Activated naive CD4-positive, alpha-beta T cell treated with anti-CD3 and anti-CD28 coated beads, Interleukin-2, amount 50 U/mL, for 72 hours (primary cell): ENCODE measurements at places on chromosomes 5 and 9. TPM values are rescaled to one million over a fixed set of nuclear protein-coding genes. Genes with fewer than 3 reads are reported as not detected.

DNA sequence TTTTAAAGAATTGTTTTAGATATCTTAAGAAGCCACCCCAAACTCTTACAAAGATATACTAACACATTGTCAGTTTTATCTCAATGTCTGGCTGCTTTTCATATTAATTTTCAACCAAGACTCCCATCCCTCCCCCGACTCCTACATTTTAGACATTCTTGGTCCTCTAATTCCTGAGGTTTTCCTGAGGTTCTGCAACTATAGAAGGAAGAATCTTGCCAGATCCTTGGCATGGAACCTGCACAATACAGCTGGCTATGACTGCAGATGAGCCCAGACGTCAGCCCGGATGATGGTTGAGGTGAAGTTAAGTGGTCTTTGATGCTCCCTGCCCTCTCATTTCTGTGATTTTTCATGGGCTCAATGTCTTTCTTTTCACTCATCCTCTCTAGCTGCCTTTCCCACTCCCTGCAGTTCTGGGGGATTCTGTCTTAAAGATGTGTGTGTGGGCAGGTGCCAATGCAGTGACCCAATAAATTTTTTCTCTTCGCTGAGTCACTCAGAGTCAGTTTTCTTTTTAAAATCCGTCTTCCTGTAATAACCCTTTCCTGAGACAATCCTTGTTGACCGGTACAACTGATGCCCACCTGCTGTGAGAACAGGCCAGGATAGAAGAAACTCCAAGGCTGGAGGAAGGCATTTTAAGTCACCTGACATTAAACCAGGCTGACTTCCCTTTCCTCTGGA, 237.8 kb upstream of the GAS1 start:
- DNase-seq: no peak

Gene BAAT
- total RNA-seq: not detected

GRCh38 chr5:96864922-96865530, 11.3 kb upstream of the ERAP2 start:
- DNase-seq: no peak

GRCh38 chr5:31317665-31318064, 124.2 kb downstream of the CDH6 start:
- no peak for DNase-seq

Gene MEIKIN
- not detected for total RNA-seq

Gene DNAI1
- not detected for total RNA-seq

- no peak for DNase-seq
These were observed 228.2 kb upstream of the TYRP1 start for GRCh38 chr9:12464910-12465512.

Gene CREBRF
- total RNA-seq: 39.6 TPM

- DNase-seq: no peak
These were observed 658.5 kb downstream of the SLCO4C1 start for GRCh38 chr5:101637599-101637998.

GRCh38 chr9:9212963-9213362, 1399.8 kb downstream of the PTPRD start:
- no peak for DNase-seq

DNA sequence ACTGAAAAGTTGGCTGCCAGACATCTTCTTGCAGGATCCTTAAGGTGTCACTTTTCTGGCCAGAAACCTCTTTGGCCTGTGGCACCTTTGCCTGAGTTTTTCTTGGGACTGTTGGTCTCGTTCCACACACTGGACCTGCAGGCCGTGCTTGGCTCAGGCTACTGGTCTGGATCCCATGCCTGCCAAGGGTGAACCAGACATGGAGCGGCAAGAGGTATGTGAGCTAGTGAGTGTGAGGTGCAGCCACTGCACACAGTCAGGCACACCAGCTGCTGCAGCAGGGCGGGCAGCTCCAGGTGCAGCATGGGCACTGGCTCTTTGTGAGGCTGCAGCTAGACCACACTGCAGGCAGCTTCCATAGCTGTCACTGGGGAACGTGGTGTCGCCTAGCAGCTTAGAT, 47.9 kb downstream of the NDUFAF2 start:
- no peak for DNase-seq

- no peak for DNase-seq
These were observed 106.8 kb upstream of the FST start for GRCh38 chr5:53373451-53374158.

DNA sequence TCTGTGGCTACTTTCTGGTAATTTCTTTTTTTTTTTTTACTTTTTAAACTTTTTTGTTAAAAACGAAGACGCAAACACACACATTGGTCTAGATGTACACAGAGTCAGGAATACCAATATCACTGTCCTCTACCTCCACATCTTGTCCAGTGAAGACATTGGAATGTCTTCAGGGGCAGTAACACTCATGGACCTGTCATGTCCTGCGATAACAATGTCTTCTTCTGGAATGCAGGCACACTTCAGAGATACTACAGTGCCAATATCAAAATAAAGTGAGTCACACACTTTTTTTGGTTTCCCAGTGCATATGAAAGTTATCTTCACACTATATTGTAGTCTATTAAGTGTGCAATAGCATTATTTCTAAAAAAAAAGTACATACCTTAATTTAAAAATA, 175.9 kb downstream of the ARRDC3 start:
- DNase-seq: no peak

DNA sequence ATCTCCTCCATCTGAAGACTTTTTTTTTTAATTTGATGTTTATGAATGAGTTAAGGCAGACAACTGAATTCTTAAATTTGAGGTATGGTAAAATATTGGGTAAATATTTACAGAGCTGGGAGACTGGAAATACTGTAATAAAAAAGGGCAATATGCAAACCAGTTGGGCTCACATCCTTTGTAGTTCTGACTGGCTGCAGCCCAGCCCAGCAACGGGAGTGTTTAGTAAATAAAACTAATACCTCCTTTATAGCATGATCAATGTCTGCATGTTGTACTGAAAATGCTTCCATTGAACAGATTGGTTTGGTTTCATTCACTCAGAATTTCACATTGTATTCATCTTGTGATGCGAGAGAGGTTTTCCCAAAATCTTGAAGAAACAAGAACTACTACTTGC, 365.0 kb downstream of the DMRT2 start:
- DNase-seq: no peak

GRCh38 chr5:128637031-128637430, 99.0 kb upstream of the FBN2 start:
- DNase-seq: no peak

- DNase-seq: no peak
These were observed 67.4 kb downstream of the CTSL start for GRCh38 chr9:87793292-87793691.

GRCh38 chr5:145848854-145849253, 13.7 kb upstream of the PRELID2 start:
- DNase-seq: no peak

Gene SPACA9
- total RNA-seq: 1.4 TPM

DNA sequence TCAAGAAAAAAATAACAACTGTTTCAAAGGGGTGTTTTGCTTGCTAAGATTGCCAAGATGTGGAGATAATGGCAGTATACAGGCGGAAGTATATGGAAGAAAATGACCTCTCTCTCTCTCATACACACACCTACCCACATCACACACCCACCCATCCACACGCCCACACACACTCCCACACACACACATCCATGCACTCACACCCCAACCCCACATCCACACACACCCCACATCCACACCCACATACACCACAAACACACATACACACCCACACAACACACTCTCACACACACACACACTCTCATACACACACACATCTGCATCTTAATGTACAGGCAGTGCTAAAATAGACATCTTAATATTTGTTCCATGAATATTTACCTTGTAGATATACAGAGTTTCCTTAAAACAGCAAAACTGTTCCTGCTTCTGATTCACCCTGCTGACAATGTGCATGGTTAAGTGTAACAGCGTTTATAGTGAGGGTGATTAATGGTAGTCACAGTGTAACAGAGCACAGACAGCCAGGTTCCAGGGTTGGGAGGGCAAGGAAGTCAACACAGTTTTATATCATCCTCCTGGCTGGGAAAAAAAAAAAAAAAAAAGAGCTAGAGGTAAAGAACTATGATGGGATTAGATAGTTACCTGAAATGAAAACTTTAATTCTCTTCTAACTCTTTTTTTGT, 8.3 kb downstream of the BHMT2 start:
- DNase-seq: no peak

GRCh38 chr9:117886616-117887015, 182.4 kb downstream of the TLR4 start:
- no peak for DNase-seq

- DNase-seq: no peak
These were observed 281.0 kb upstream of the TNC start for GRCh38 chr9:115398996-115399395.

Gene BRINP1
- total RNA-seq: not detected

DNA sequence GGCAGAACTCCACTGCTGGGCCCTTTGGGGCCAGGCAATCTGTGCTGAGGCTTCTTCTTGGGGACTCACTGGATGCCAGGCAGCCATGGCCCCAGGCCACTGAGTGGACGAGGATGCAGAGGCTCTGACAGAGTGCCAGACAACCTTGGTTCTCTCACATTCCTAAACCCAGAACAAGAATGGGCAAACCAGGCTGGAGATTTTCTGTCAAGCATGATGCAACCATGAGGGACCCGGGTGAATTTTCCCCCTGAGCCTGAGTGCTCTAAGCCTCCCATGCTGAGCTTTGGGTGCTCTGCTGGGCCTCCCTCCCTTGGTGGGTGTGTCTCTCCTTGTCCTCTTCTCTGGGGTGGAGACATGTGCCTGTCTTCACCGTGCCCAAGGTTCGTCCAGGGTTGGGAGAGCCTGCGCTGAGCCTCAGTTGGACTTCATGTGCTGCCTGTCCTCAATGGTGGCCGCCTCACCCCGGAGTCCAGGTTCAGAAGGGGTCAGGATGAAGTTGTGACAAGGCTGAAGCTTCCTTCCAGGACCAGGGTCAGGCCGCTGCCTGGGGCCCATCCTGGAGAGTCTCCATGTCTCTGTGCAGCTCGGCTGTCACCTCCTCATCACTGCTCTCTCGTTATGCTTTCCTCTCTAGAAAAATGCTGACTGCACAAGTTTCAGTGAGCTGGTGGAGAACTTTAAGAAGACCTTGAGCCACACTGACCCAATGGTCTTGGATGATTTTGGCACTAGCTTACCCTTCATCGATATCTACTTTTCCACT, 24.1 kb downstream of the PITX1 start:
- DNase-seq: no peak

Gene PTGER4
- 56.9 TPM for total RNA-seq

Gene DPM2
- total RNA-seq: 49.8 TPM

Gene SOWAHA
- not detected for total RNA-seq

GRCh38 chr9:95587021-95587964, 70.5 kb upstream of the PTCH1 start:
- DNase-seq: no peak

DNA sequence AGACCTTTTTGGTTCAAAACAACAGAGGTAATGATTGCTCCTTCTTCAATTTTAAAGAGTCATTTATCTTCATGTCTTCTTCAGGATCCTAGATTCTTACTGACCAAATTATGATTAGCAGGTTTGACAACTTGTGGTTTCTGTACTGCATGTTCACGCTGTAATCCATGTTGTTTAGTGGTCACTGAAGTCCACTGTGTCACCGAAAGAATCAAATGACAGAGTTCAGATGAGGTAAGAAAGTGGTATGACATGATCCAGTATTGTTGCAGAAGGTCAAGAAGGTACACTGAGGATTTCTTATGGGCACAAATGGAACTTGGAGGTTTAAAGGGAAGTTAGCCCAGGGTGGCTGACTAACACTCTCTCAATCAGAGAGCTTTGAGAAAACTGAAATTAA, 649.2 kb downstream of the EFNA5 start:
- no peak for DNase-seq

GRCh38 chr5:36685631-36686288, 79.4 kb downstream of the SLC1A3 start:
- DNase-seq: no peak

- no peak for DNase-seq
These were observed 265.1 kb upstream of the TAS2R1 start for GRCh38 chr5:9895302-9895645.

DNA sequence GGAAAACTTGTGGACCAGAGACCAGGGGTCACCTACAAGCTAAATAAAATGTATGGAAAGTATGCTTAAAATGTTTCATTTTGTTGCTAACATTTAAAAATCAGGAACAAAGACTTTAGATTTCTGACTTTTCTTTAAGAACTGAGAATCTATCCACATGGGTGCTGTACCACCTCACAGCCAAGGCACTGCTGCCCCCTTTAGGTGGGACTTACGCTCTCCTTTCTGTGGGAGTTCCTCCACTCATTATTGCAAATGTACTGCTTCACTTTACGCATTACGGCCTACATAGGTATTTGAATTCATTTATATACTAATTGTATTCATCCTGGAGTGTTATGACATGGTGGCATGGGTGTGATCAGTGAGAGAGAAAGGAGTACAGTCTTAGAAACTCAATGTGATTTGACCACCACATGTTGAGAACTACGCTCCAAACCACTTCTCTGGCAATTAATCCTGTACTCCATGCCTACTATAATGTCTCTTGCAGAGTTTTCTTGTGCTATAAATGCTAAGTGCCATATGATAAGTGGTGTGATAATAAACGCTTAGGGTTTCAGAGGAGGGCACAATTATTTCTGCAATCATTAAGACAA, 24.7 kb upstream of the CETN3 start:
- no peak for DNase-seq

GRCh38 chr9:124329206-124329792, 71.5 kb downstream of the NEK6 start:
- DNase-seq: no peak

- DNase-seq: no peak
These were observed 66.9 kb upstream of the SV2C start for GRCh38 chr5:76016258-76016657.

GRCh38 chr5:17149786-17150185, 67.6 kb upstream of the BASP1 start:
- no peak for DNase-seq

Gene DTWD2
- 3.8 TPM for total RNA-seq

- DNase-seq: no peak
These were observed 34.4 kb upstream of the TAF11L2 start for GRCh38 chr5:17463653-17464052.

- DNase-seq: no peak
These were observed 8.6 kb downstream of the STC2 start for GRCh38 chr5:173319646-173320045.

Gene SLC1A1
- total RNA-seq: not detected

- no peak for DNase-seq
These were observed 27.5 kb downstream of the STK10 start for GRCh38 chr5:172160506-172160905.

- DNase-seq: no peak
These were observed 128.2 kb upstream of the VCAN start for GRCh38 chr5:83343299-83343698.

DNA sequence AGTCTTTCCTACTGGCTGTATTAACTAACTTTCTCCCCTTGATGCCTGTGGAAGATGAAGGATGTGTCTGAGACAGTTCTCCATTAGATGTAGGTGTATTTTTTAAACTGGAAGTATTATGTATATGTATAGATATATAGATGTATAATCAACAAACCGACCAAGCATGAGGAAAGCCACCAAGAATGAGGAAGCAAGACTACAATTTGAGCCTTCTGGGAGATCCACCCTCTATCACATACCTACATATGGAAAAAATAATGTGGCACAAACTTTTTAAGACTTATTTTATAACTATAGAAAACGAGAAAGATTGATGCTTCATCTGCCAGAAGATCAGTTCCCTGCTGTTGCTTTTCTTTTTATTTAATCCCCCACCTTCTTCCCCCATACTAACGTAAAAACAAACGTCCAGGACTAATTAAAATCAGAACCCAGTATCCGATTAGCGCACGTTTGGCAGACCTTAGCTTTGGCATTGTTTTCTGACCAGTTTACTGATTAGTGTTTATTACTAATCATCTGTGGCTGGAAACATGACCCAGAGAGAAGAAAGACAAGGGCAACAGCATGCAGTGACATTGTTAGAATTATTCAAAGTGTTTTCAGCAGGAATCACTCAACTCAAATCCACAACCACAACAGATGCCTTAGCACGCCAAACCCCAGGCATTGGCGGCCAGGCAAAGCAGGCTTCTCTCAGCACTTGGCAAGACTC, 490.2 kb downstream of the EBF1 start:
- no peak for DNase-seq
